Left renal cortex interstitium (tissue), 4 donors: ENCODE measurements at places on chromosomes 16 and 17.

DNA sequence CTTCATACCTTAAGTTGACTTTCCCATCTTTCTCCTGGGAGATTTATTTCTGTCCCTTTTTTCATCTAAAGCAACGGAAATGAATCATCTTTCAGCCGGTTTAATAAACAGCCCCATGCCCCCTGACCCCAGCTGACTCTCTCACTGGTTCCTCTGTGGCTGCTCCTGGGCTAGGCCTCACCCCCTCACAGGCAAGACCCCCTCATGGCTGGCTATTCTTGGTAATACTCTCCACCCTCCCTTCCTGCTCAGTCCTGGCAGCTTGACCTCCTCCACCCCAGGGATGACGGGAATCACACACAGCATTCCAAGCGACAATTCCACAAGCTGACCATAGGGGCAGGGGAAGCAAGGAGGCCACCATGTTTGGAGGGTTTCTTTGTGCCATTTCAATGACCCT lies 1.5 kb upstream of the ADAP2 start:
- no peak for DNase-seq

GRCh38 chr17:50471009-50471905 lies 2.6 kb upstream of the CHAD start:
- DNase-seq = no peak

- DNase-seq = no peak
Measured at GRCh38 chr16:80656711-80657150, 115.9 kb downstream of the DYNLRB2 start.

GRCh38 chr17:400257-400656 lies 47.6 kb upstream of the RPH3AL start:
- DNase-seq = no peak

DNA sequence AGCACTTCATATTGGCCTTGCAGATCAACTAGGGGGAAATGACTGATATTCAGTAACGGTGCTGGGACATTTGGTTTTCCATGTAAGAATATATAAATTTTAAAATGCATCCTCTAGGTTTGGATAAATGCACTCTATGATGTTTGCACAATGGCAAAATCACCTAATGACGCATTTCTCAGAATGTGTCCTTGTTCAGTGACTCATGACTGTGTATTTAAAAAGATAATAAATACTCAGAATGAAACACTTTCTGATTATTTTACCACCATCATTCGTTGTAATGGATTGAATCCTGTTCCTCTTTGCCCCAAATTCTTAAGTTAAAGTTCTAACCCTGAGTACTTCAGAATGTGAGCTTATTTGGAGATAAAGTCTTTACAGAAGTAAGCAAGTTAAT lies 17.2 kb upstream of the ADGRG1 start:
- DNase-seq = no peak

DNA sequence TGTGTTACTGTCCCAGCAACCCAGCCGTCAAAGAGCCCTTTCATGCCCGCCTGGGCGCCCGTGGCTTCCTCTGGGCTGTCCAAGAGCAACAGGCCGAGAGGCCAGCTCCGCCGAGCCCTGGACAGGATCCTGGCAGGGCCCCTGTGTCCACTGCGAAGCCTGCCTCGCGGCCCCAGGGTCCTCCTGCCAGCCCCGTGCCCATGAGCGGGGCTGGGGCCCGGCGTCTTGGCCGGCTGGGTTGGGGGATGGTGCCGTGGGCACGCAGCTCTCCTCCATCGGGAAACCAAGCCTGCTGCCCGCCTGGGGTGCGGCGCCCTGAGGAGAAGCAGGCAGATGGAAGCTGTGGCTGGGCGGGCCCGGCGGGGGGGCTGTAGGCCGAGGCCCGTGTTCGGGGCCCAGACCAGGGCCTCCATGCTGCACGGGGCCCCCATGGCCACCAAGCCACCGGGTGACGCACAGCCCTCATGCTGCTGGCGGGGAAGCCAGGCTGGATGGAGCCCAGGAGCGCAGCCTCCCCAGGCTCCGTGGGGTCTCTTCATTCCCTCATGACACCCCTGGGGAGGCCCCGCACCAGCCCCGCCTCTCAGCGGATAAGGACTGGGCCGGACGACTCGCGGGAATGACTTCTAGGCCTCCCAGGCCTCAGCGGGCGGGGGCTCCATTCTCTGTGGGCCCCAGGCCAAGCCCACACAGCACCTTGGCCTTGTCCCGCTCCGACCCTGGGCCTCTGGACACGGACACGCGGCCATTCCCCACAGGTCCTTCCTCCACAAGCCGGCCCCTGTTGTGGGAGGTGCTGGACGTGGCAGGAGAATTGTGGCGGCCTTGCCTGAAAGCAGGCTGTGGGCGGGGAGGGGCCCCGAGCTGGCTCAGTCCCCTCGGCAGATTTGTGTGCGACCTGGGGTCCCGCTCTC lies at the start of gene C1QTNF8:
C1QTNF8 (minus strand) TSS at position 76 of the 914 bp plus-strand sequence. CDS start 1,322 bp downstream, outside the sequence.
- DNase-seq = no peak

DNA sequence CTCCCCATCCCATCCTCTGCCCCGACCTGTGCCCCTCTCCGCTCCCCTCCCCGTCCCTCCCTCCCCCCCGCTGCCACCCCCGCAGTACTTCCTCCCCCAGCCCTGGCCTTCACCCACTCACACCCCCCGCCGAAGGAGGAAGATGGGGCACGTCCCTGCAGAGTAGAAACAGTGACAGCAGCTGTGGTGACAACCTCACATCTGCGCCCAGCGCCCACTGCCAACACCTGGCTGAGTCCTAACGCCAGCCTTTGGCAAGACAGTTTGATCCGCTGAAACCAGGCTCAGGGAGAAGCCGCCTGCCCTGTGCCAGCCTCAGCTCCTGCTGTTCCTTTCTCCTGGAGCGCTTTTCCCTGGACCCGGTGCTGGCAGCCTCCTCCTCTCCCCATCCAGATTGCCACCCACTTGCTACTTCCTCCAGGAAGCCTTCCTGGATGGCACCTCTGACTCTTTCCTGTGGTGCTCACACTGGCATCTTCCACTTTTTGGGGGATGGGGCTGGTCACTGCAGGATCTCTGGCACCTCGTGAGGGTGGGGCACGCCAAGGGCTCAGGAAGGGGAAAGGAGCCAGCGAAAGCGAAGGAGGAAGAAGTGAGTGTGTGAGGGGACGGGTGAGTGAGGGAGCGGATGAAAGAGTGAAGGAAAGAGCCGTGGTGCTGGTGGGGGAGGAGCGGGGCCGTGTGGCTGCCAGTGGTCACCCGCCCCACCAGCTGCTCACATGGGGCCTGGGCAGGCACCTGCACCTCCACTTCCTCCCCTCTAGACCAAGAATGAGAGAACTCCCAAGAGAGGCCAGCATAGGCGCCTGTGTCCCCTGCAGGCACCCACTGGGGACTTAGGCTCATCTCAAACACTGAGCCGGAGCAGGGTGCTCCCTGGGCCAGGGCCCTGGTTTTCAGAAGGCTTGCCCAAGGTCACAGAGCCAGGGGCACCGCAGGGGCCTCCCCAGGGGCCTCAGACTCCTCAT lies 27.0 kb downstream of the ZFPM1 start:
- DNase-seq = no peak

DNA sequence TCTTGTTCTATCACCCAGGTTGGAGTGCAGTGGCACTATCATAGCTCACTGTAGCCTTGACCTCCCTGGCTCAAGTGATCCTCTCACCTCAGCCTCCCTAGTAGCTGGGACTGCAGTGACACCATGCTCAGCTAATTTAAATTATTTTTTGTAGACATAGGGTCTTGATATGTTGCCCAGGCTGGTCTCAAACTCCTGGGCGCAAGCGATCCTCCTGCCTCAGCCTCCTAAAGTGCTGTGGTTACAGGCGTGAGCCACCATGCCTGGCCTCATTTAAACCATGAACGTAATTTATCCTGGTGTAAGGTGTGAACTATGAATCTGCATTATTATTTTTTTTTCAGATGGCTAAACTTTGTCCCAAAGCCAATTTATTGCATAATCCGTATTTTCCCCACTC lies 37.3 kb downstream of the LAT start:
- no peak for DNase-seq
